ENCODE measurements at places on chromosomes 3 and 15. TPM values are rescaled to one million over a fixed set of nuclear protein-coding genes. Genes with fewer than 3 reads are reported as not detected.

The CCR5 gene
- 0.56 TPM for total RNA-seq

The CPOX gene
- 21.7 TPM for total RNA-seq

The RARB gene
- total RNA-seq, result 0.63 TPM

The ENTPD3 gene
- total RNA-seq, result 0.50 TPM

The CCR2 gene
- total RNA-seq, result not detected

The SLC25A26 gene
- total RNA-seq, result 30.5 TPM

The TMC3 gene
- total RNA-seq, result 0.16 TPM

The GALK2 gene
- total RNA-seq, result 25.6 TPM

The RAB8B gene
- total RNA-seq, result 19.3 TPM

The FGD5 gene
- total RNA-seq, result 14.4 TPM

The GAP43 gene
- 0.62 TPM for total RNA-seq

The CCDC39 gene
- total RNA-seq, result 3.5 TPM

The ALDH1A2 gene
- 91.2 TPM for total RNA-seq

The GADL1 gene
- total RNA-seq, result 0.08 TPM

The AMOTL2 gene
- total RNA-seq, result 61.0 TPM

The UBA7 gene
- total RNA-seq, result 49.7 TPM

The EFCAB12 gene
- total RNA-seq, result 7.3 TPM

The GPR176 gene
- total RNA-seq, result 22.0 TPM

The ZIC1 gene
- 3.5 TPM for total RNA-seq

The STIMATE gene
- 33.2 TPM for total RNA-seq

The MOBP gene
- 8.5 TPM for total RNA-seq

The TMEM158 gene
- 7.8 TPM for total RNA-seq

The SERF2 gene
- 823 TPM for total RNA-seq

The CPA3 gene
- 6.4 TPM for total RNA-seq

The CLDN1 gene
- total RNA-seq, result 5.7 TPM
